Osteoblast (primary cell): ENCODE measurements at places on chromosomes 4 and X. TPM values are rescaled to one million over a fixed set of nuclear protein-coding genes. Genes with fewer than 3 reads are reported as not detected.
A peak's percentile ranks its signal among the peaks of the same experiment; 100 is the strongest.

- no peaks in the 10 kb centered on the region for H3K27me3 ChIP-seq
- no peak overlapping the region for H3K4me3 ChIP-seq
- H3K27ac ChIP-seq, result no peak overlapping the region
- DNase-seq, result no peak
These were observed 50.8 kb downstream of the ANXA3 start for GRCh38 chr4:78602334-78602733.

NDUFB11 gene
- total RNA-seq, result 43.1 and 45.4 TPM in 2 replicates

CXorf65 gene
- not detected in 2 replicates for total RNA-seq

GRCh38 chr4:38757945-38758600 lies 24.7 kb downstream of the TLR10 start:
- no peaks in the 10 kb centered on the region for H3K36me3 ChIP-seq
- no peak overlapping the region for H3K4me3 ChIP-seq
- no peaks in the 10 kb centered on the region for H3K27me3 ChIP-seq
- H3K27ac ChIP-seq, result no peak overlapping the region

GRCh38 chr4:169256101-169256612 lies 14.6 kb downstream of the SH3RF1 start:
- no peak overlapping the region for H3K4me3 ChIP-seq
- peak overlapping the region; percentile 85 for H3K27ac ChIP-seq
- no peaks in the 10 kb centered on the region for H3K27me3 ChIP-seq

- H3K4me3 ChIP-seq, result no peak overlapping the region
- peaks cover 13% of the 10 kb centered on the region for H3K4me1 ChIP-seq
- DNase-seq, result no peak
- H3K36me3 ChIP-seq, result no peaks in the 10 kb centered on the region
These were observed 22.2 kb downstream of the PRDM8 start for GRCh38 chr4:80219301-80220025.

DNA sequence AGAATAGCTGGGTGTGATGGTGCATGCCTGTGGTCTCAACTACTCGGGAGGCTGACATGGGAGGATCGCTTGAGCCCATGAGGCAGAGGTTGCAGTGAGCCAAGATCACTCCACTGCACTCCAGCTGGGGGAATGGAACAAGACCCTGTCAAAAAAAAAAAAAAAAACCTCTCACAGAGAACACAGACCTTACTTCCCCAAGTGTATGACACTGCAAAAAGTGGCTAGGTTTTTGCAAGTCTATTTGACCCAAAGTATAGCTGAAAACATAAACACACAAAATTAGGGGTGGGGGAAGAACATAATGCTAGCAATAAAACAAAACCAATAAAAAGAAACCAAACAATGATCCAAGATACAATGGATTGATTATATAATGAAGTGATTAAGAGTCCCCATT lies 6.7 kb downstream of the LAMP2 start:
- H3K4me1 ChIP-seq, result peaks cover 9% of the 10 kb centered on the region
- H3K4me3 ChIP-seq, result no peak overlapping the region
- no peak overlapping the region for H3K27ac ChIP-seq
- no peaks in the 10 kb centered on the region for H3K36me3 ChIP-seq
- no peak for DNase-seq

DNA sequence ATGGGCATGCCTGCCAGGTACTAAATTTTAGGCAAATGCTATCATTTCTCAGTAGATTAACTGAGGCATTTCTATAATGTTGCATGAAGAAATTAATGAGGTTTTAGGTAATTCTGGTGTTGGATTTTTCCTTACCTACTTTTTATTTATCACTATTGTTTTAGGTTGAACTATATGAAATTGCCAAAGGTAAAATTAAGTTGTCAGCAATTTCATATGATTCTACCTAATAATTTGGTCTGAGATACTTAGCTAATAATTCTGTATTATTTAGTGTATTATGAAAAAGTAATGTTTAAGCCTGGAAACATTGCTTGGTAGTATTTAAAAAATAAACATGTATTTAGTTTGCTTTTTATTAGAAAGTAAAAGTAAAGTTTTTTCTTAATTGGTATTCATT lies 22.7 kb downstream of the SLC4A4 start:
- no peak for DNase-seq
- H3K36me3 ChIP-seq, result peaks cover 13% of the 10 kb centered on the region
- H3K27ac ChIP-seq, result no peak overlapping the region
- no peaks in the 10 kb centered on the region for H3K27me3 ChIP-seq

ZAR1 gene
- total RNA-seq, result not detected in 2 replicates

GRCh38 chr4:80814266-80814665 lies 216.2 kb upstream of the BMP3 start:
- no peak overlapping the region for H3K27ac ChIP-seq
- no peaks in the 10 kb centered on the region for H3K27me3 ChIP-seq
- no peaks in the 10 kb centered on the region for H3K4me1 ChIP-seq
- no peak overlapping the region for H3K4me3 ChIP-seq
- H3K36me3 ChIP-seq, result no peaks in the 10 kb centered on the region
- DNase-seq, result no peak

- no peaks in the 10 kb centered on the region for H3K36me3 ChIP-seq
- H3K27me3 ChIP-seq, result no peaks in the 10 kb centered on the region
- H3K4me3 ChIP-seq, result no peak overlapping the region
- no peak overlapping the region for H3K27ac ChIP-seq
- no peak for DNase-seq
- no peaks in the 10 kb centered on the region for H3K4me1 ChIP-seq
These were observed 35.3 kb downstream of the ARFIP1 start for GRCh38 chr4:152815078-152815477.

DNA sequence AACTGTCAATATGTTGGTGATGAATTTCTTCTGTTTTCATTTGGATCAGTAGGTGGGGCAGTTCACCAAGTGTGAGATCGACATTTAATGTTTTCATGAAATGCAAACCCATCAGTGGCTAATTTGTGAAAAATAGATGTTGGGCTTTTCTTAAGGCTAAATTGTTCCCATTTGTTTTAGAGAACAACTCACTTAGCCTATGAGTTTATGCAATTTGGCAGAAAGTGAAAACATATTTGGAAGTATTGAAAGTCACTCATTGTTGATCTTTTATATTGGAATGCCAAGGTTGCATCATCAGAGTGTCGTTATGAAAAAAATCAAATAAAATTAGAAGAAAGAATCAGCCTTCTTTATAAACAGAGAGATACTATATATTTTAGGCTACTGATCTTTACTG lies 132.4 kb downstream of the RPA4 start:
- no peaks in the 10 kb centered on the region for H3K36me3 ChIP-seq
- H3K4me1 ChIP-seq, result no peaks in the 10 kb centered on the region
- H3K27me3 ChIP-seq, result no peaks in the 10 kb centered on the region
- H3K4me3 ChIP-seq, result no peak overlapping the region
- no peak overlapping the region for H3K27ac ChIP-seq

SSX2B gene
- total RNA-seq, result not detected in 2 replicates

GRCh38 chr4:83334425-83335241 lies at the start of gene HPSE:
Gene HPSE, minus strand, starts transcription at chr4:83334848. Its CDS starts 66 bp downstream, at chr4:83334782.
- no peak within 1 kb of the TSS for H3K27ac ChIP-seq
- H3K27me3 ChIP-seq, result peaks cover 38% of the 10 kb centered on the region
- no peaks in the 10 kb centered on the region for H3K36me3 ChIP-seq
- H3K4me1 ChIP-seq, result peaks cover 5% of the 10 kb centered on the region
- H3K4me3 ChIP-seq, result peak within 1 kb of the TSS; percentile 67

DNA sequence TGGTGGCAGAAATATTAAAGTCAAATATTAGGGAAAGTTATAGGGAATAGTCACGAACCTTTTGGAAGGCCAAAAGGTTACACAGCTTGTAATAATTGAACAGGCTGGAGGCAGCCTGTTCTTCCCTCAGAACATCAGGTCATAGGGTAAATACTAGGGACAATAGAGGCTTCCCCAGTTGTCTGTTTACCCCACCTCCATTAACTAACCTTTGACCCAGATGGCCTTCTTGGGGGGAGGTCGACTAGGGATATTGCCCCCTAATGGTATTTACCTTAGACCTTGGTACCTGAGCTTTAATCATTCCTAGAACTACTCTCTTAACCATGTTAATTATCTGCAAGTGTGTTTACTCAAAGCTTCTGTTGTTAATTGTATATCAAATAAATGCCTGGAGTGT lies 26.0 kb downstream of the C4orf17 start:
- no peak overlapping the region for H3K27ac ChIP-seq
- H3K4me3 ChIP-seq, result no peak overlapping the region
- H3K36me3 ChIP-seq, result no peaks in the 10 kb centered on the region
- no peak for DNase-seq
- no peaks in the 10 kb centered on the region for H3K4me1 ChIP-seq

SRPX2 gene
- 36.9 and 38.6 TPM in 2 replicates for total RNA-seq

GDPD2 gene
- not detected in 2 replicates for total RNA-seq

- no peak for DNase-seq
- H3K27me3 ChIP-seq, result peaks cover 4% of the 10 kb centered on the region
- H3K4me3 ChIP-seq, result no peak overlapping the region
- no peak overlapping the region for H3K27ac ChIP-seq
- H3K4me1 ChIP-seq, result no peaks in the 10 kb centered on the region
These were observed 68.6 kb upstream of the ADGRG2 start for GRCh38 chrX:19190902-19191301.
